Activated effector memory CD4-positive, alpha-beta T cell treated with Interleukin-2 at 50 U/mL for 16 hours (primary cell): ENCODE measurements at places on chromosomes 7 and 10.

GRCh38 chr10:51260376-51260775 lies 186.1 kb downstream of the PRKG1 start:
- no peak for DNase-seq

DNA sequence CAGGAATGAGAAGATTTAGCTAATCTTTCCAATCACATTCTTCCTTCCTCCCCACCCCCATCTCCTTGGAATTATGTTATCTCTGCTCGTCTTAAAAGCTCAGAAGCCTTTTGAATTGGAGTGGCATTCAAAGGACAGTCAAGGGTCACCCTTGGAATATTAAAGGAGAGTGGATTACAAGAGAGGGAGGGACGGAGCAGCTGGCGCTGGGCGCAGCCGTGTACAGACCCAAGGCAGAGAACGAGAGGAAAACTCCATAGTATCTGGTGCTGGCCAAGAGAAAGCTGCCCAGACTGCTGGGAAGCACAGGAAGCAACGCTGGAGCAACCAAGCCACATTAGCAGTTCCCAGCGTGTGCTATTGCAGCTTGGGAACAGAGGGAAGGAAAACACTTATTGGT lies 95.7 kb downstream of the POU6F2 start:
- no peak for DNase-seq

- DNase-seq = no peak
Observed at GRCh38 chr10:33112831-33113455, 154.9 kb upstream of the ITGB1 start.

DNA sequence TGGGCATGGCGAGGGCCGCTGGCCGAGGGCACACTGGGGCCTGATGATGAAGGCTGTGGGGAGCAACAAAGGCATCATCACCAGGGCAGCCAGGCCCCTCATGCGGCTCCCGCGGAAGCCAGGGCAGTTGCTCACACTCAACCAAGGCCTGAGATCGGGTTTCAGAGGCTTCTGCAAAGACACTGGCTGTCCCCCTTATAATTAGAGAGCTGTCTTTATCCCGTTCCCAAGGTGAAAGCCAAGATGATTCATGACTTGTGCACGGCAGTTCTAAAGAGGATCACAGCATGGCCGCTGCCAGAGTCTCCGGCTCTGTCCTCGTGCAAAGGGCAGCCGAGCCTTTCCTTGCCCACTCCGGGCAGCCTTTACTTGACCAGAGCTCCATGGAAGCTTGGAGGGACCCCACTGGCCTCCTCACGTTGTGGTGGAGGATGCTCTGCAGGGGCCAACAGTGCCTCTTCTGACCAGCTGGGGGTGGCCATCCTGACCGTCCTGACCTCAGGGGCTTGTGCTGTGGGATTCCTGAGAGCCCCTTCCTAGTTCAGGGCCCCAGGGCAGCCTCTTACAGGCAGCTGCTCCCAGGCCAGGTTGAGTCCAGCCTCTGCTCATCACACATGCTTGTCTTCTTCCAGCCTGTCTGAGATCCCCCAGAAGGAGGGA lies 82.3 kb downstream of the PRKAG2 start:
- DNase-seq = no peak

GRCh38 chr7:19530852-19531251 lies 178.0 kb downstream of the POLR1F start:
- no peak for DNase-seq

- DNase-seq = no peak
Observed at GRCh38 chr7:47924266-47924665, 24.0 kb downstream of the PKD1L1 start.

GRCh38 chr10:125559210-125559609 lies 123.8 kb downstream of the TEX36 start:
- DNase-seq = no peak

DNA sequence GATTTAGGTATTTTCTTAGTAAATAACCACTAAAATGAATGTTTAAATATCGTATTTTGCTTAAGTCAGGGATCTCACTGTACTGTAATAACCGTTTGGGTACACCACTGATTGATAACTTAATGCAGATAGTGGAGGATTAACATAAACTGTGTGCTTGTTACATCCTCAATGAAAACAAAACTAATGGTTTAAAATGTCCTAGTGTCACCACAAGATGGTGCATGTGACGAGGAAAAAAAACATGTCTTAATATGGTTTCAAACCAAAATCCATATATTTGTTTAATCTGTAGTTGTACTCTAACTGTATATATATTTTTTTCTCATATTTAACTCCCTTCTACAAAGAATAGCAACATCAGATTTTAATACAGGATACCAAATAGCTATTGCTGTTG lies 19.2 kb downstream of the ARMC10 start:
- DNase-seq = no peak

GRCh38 chr10:30756896-30757295 lies 127.3 kb upstream of the LYZL2 start:
- DNase-seq = no peak

DNA sequence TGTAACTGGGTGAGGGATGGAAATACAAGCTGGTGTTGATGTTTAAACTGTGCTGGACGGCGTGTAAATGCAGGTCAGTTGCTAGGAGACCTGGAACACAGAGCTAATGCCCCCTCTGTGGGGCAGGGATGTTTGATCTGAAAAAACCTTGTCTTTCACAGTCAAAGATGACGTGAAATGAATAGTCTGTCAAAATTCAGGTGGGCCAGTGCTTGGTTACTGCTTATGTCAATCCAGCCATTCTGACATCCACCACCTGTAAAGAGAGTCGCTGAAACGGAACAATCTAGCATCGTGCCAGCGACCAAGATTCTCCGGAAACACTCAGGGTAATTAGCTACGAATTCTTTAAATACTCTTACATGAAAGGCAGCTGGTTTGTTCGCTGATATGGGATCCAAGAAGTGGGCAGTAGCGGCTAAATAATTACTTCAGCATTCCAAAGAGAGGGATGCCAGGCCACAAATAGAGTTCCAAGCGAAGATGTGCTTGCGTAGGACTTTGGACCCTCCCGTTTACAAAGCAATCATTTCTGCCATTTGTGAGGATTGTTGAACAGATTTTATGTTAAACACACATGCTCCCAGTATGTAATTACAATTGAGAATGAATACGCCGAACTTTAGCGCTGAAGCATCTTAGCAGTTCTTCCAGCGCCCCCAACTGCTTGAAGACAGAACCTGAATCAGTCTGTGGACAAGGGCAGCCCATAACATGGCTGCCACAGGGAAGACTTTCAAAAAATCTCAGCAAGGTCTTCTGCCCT lies 7.3 kb upstream of the ASB4 start:
- no peak for DNase-seq

- DNase-seq = no peak
Observed at GRCh38 chr7:12674861-12675260, 12.6 kb upstream of the ARL4A start.

DNA sequence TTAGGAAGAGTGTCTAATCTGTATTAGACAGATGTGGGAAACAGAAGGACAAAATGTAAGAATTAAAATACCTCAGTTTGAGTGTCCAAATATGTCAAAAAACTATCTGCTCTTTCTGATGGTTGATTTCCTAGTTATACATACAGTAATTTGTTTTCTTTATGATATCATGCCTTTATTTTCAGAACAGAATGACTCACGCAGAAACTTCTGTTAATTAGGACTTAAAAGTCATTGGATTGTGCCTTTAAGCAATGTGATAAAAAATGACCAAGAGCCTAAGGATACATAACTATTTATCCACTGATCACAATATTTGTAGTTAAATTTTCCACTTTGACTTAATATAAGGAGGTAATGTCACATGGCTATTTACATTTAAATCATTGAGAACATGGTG lies 206.7 kb upstream of the PTPRZ1 start:
- no peak for DNase-seq

DNA sequence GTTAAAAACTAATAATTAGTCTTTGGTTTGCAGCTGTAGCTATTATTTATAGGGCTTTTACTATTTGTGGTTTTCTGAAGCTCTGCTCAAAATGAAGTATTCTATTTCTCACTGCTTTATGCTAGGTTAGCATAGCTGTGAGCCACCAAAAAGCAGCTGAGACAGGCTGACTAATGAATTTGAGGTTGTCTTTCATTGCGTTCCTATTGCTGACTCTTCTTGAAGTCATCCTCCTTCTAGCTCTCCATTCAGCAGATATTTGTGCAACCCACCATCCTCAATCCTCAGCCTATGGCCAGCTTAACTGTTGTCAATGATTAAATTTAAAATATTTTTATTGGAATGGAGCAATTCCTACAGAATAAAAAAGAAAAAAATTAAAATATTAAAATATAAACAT lies 2.1 kb upstream of the RALA start:
- no peak for DNase-seq

DNA sequence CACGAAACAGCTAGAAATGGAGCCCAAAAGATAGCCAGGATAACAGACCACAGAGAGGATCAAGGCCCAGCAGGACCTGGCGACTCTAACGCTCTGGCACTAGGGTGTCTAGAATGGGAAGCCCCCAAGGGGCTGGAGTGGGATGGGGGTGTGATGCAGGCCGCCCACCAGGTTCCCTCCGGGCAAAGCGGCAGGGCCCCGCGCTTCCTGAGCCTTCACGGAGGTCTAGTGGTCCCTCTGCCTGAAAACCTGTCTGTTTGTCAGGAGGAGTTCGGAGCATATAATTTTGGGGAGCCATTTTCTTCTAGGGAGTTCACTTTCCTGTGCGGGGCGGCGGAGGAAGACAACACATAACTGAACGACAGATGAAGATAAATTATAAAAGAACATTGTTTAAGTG lies 48.2 kb upstream of the FXYD4 start:
- no peak for DNase-seq

- DNase-seq = no peak
Observed at GRCh38 chr7:101936611-101937231, 119.3 kb downstream of the CUX1 start.

DNA sequence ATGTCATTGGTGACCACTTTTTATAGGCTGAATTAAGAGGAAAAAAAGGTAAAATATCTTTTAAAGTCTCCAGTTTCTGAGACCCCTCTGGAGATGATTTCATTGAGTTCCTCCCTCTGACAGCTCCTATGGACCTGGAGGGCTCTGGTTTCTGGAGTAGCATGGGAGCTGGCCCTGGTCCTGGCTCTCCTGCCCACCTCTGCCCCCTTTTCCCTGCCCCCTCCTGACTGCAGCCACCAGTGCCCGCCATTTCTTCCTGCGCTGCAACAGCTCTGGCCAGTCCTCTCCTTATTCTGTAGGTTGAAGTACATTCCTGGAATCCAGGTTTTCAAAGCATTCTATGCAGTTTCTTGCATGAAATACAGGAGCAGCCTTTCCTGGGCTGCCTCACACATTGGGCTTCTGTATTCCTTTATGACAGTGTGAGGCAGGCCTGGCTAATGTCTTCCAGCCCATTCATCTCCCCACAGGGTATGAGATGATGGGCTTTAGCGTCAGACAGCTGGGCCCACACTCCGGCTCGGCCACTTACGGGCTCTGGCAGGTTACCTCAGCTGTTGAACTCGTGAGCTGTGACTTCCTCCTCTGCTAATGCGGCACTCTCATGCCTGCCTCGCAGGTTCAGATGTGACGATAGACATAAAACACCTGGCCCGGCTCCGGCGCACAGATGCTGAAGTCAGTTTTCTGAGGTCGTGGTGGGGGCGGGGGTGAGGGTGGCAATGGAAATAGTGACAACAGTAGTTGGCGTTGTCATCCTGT lies 101.7 kb downstream of the MGMT start:
- no peak for DNase-seq

- DNase-seq = no peak
Observed at GRCh38 chr10:69668721-69669120, 38.7 kb downstream of the FAM241B start.

GRCh38 chr7:1117321-1117928 lies 29.5 kb downstream of the GPER1 start:
- no peak for DNase-seq

GRCh38 chr7:105086850-105087249 lies 72.8 kb downstream of the KMT2E start:
- DNase-seq = no peak

GRCh38 chr10:88995156-88995876 lies 4.7 kb downstream of the FAS start:
- no peak for DNase-seq

GRCh38 chr7:138125119-138125518 lies 48.9 kb downstream of the AKR1D1 start:
- DNase-seq = no peak

- no peak for DNase-seq
Observed at GRCh38 chr7:31720366-31720765, 33.4 kb downstream of the PPP1R17 start.

- no peak for DNase-seq
Observed at GRCh38 chr7:147571436-147572185, 1019.0 kb upstream of the C7orf33 start.

GRCh38 chr10:131173484-131174210 lies 137.9 kb downstream of the TCERG1L start:
- DNase-seq = no peak

DNA sequence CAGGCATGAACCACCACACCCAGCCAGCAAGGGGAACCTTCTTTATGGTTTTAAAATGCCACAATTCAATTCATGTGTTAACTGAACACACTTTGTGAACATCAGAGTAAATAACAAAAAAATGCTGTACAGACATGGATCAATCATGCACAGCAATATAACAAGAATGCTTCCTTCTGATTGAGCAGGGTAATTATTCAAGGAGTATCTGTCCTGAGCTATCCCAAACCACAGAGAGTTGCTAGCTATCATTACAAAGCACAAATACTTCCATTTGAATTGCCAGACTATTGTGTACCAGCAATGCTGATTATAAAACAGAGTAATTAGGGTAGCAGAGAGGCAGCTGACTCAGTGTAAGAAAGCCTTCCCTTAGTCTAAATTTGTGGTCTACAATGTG lies 11.3 kb upstream of the RHOBTB1 start:
- no peak for DNase-seq

GRCh38 chr10:34341473-34341872 lies 473.6 kb downstream of the PARD3 start:
- DNase-seq = no peak

- no peak for DNase-seq
Observed at GRCh38 chr10:26799342-26799741, 61.4 kb downstream of the ABI1 start.

DNA sequence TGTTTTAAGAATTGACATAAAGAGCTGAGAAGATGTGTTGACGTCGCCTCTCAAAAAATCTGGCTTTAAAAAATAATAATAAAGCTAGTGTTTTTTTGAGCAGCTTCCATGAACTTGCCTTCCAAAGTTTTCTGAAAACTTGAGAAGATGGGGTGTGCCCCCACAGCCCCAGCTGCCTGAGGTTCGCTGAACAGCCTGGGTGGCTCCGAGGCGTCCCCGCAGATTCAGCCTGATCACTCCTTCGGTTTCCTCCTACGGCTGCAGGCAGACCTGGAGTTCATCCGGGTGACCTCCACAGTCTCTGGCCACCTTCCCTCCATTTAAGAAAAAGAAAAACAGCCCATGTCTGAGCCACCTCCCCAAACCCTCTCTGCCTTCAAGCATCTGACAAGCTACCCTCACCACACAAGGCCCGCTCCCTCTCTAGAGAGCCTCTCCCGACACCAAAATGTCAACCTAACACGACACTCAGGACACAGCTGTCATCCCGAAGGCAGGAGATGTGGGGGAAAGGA lies 177.8 kb downstream of the PTPRN2 start:
- no peak for DNase-seq

GRCh38 chr7:51079494-51079893 lies 237.1 kb downstream of the COBL start:
- no peak for DNase-seq

GRCh38 chr7:48511080-48511479 lies 339.8 kb downstream of the ABCA13 start:
- DNase-seq = no peak

- DNase-seq = no peak
Observed at GRCh38 chr10:59036311-59037017, 140.0 kb upstream of the PHYHIPL start.

GRCh38 chr7:96327429-96327828 lies 5.5 kb upstream of the SLC25A13 start:
- no peak for DNase-seq

GRCh38 chr7:107879400-107880035 lies 11.5 kb upstream of the DLD start:
- no peak for DNase-seq
